Fibroblast of the aortic adventitia (primary cell): ENCODE measurements at places on chromosomes 4 and X.

DNA sequence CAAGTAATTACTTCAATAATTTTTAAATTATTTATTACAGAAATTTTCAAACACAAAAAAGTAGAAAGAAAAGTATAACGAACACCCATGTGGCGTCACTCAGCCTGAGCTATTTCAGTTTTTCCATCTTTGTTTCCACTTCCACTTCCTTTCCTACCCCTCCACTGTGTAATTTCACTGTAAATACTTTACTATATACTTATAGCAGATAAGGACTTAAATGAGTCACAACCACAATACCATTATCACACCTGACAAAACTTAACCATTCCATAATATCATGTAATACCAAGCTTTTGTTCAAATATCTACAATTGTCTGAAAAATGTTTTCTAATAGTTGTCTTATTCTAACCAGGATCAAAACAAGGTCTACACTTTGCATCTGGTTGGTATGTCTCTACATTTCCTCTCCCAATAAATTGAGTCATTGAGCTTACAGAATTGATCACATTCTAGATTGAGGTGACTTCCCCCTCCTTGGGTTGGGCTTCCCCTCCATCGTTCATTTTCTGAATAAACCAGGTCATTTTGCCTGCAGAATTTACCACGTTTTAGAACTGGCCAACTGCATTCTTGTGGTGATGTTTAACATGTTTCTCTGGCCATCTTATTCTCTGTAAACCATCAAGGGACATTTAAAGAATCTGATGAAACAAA lies 48.7 kb downstream of the ATP10D start:
- peak; percentile 29 for DNase-seq

- DNase-seq = no peak
Measured at GRCh38 chrX:10278716-10279115, 121.9 kb downstream of the CLCN4 start.

- DNase-seq = peak; percentile 65
Measured at GRCh38 chr4:107666134-107666533, 53.9 kb downstream of the PAPSS1 start.

DNA sequence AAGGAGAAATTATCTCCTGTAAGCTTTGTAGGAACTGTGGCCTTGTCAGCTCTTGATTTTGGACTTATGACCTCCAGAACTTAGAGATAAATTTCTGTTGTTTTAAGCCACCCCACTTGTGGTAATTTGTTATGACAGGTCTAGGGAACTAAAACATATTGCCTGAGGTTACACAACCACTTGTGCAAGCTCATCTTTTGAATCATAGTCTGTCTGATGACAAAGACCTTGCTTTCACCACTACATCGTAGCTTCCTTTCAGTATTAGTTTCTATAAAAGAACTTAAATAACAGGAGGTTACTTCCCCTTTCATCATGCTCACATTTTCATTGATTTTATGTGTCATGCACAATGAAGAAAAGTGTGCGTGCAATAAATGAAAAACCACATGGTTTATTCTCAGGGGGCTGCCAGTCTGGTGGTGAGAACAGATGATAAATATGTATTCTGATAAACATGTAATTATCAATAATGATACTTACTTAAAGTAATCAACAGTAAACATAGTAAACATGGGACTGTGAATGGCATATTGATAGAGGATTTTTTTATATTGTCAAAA lies 690.0 kb upstream of the HS3ST1 start:
- DNase-seq = peak; percentile 79
